Amygdala (tissue), 56 donors: ENCODE measurements at places on chromosomes 16 and 17.

GRCh38 chr17:73271072-73271471 is 9.4 kb upstream of the CPSF4L start:
- no peak for DNase-seq

DNA sequence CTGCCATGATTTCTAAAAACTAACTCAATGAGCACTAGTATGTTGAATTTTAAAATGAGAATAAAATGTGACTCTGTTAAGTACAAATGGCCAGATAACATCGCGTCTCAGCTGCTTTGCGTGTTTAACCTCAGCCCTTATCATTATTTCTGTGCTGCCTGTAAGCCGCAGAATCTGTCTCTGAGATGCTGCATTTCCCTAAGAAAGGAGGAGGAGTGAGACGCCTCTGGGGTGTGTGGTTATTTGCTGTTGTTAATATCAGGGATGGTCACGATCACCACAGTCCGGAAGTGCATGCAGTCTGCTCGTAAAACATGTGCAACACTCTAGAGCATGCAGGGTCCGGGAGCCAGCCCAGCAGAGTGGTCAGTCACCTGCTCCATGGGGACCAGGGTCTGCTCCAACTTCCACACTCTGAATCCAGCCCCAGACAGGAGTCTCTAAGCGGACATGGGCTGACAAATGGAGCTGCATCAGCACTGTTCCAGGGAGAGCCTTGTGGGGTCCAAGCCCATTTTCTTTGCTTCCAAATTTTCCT is 342.5 kb downstream of the MAF start:
- no peak for DNase-seq

DNA sequence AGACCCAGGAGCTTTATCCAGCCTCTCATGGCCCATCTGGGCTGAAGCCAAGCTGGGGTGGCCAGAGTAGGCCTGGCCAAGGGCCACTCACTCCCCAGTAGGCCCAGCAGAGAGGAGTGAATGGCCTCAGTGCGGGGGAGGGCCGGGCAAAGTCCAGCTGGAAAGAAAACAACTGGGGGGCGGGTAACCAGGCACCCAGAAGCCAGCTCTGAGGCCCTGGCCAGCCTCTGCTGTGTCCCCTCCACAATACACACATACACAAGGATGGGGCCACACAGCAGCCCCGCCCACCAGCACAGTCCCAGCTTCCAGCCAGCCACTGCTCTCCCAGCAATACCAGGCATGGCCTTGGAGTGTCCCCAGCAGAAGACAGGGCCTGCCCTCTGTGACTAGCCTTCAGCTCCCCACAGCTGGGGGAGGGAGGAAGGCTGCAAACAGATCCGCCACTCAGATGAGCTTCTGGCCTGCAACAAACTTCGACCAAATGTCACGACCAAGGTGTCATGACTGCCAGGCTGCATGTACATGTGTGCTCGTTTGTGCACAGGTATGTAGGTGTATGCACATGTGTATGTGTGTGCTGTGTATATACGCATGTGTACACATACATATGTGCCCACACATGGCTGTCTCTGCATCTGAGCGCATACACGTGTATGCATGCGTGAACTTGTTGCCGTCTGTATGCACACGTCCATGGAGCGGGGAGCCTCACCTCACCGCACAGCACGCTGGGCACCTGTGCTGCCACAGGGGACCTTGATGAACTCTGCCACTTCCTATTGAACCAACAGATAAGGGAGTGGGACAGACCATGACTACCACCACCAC is 5.0 kb downstream of the CARHSP1 start:
- peak; percentile 78 for DNase-seq

GRCh38 chr17:13931111-13931526 is 138.2 kb upstream of the COX10 start:
- DNase-seq = no peak

GRCh38 chr17:2474371-2474770 is 37.3 kb downstream of the METTL16 start:
- no peak for DNase-seq

- no peak for DNase-seq
Measured at GRCh38 chr16:50308237-50308965, 42.0 kb downstream of the ADCY7 start.

- DNase-seq = no peak
Measured at GRCh38 chr17:74641224-74641957, 17.9 kb upstream of the CD300E start.

DNA sequence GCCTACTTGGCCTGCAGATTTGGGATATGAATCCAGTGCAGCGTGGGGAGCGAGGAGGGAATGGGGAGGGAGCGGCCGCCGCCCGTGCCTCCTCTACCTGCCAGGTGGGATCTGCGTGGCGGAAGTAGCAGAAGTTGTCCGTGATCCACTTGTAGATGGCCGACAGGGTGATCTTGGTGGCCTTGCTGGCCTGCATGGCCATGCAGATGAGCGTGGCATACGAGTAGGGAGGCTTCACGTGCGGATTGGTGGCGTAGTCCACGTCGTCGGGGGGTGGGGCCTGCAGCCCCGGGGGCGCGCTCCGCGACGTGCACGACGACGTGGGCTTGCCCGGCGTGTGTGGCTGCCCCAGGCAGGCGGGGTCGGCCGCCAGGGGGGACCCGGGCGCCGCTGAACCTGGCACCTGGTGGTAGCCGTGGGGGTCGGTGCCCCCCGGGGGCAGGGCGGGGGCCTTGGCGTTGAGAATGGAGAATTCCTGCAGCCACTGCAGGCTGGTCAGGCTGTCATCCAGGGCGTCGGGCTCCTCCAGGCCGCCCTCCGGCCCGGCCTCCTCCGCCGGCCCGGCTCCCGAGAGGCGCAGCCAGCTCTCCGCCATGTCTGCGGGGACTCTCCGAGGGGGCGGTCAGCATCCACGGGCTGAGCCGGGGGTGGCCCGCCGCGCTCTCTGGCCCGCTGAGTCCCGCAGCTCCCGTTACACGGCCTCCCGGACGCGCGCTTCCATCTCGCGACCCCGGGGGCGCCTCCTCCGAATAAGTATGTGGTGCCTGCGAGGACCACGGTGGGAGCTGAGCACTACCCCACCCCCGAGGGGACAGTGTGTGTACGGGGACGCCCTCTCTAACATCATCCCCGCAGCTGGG is 1.0 kb downstream of the FOXJ1 start:
- DNase-seq = no peak

DNA sequence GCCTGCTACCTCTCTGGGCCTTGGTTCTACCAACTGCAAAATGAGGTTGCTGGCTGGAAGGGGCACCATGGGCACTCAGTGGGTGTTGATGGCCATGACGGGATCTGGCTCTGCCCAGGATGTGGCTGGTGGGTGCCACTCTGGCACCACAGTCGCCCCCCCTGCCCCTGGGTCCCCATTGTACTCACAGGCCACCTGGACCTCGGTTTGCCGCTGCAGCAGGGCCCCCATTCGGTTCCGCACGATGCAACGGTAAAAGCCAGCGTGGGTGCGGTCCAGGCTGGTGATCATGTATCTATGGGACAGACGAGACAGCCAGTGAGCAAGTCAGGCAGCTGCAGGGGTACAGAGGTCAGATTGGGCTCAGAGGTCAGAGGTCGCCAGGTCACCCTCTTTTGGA is 160.1 kb upstream of the CDC42EP4 start:
- DNase-seq = no peak

- DNase-seq = no peak
Measured at GRCh38 chr16:9105189-9105588, 13.7 kb downstream of the HAPSTR1 start.

GRCh38 chr16:26133416-26134093 is 441.8 kb downstream of the HS3ST4 start:
- no peak for DNase-seq

DNA sequence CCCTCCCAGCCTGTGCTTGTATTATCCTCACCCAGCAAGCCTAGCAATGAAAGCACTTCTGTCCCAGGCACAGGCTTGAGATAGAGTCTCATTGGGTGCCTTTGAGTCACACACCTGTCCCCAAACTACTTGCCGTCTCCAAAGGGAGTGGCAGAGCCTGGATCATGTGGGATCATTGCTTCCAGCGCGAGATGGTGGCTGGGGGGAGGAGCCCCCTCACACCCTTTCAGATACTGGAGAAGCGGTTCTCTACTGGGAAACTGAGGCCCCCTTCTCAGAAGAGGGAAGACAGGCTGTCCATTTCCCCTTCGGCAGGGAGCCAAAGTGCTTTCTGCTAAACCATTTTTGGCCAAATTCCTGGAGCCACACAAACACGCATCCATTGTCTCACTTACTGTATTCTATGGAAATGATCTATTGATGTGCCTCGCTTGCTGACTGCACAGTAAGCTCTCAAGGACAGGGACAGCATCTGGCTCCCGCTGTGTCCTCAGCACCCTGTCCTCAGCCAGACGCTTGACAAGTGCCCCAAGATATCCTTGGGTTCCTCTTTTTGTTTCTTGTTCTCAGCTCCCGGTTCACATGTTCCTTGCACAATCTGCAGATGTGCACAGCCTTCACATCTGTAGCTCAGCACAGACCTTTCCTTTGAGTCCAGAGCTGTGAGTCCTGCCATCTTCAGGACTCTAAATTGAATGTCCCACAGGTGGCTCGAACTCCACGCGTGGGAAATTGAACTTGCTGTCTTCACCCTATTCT is 26.0 kb upstream of the DLX3 start:
- no peak for DNase-seq

DNA sequence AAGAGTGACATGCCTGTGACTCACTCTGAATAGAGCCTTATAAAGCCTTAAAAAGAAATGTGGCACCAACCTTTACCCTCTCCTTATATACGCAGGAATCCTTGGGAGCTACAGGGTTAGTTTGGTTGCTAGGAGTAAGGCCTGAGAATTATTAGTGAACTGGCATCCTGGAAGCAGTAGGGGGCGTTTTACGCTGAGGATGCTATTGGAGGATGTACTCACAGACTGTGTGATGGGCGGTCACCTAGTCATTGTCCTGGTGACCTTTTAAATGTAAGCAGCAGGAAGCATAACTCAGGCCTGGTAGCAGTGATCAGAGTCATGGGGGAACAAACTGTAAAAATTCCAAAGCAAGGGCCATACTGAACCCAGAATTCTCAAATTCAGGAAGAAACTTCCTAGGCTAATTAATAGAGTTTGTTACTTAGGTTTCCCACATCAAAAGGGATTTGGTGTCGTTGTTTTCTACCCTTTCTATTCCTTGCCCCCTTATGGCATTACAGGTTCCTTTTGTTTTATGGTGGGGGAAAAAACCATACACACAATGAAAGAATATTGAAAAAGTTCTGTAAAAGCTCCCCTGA is 153.8 kb downstream of the SNX11 start:
- DNase-seq = no peak

DNA sequence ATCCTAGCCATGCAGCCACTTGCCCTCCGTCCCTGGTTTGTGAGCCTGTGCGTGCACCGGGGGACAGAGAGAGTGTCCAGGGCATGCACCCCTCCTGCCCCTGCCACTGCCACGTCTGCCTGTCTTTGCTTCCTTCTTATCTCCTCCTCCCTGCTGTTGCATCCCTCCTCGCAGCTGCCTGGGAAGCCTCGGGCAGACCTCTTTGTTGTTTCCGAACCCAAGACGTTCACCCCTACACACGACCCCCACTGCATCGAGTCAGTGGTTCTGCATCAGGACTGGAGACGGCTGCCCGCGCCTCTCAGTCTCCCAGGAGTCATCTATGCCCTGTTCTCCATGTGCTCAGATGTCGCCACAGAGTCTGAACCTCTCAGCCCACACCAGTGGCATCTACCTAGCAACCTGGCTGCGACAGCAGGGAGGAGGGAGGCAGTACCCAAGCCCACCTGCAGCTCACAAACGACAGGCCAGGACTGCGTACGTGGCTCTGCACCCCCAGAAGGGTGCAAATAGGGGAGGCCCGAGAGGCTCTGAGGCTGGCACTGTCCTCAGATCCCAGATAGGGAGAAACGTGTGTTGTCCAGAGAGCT is 5.2 kb downstream of the TIMP2 start:
- DNase-seq = no peak

DNA sequence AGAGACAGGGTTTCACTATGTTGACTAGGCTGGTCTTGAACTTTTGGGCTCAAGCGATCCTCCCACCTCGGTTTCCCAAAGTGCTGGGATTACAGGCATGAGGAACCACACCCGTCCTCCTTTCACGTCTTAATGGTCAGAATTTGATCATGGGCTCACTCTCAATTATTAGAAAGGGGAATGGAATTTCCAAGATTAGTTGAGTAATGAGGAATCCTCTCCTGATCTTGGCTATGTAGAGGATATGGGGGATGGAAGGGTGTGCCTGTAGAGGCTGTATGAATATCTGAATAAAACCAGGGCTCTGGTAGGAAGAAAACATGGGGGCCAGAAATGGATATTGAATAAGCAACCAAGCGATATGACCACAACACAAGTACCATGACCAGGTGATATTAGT is 25.9 kb upstream of the SMURF2 start:
- no peak for DNase-seq

DNA sequence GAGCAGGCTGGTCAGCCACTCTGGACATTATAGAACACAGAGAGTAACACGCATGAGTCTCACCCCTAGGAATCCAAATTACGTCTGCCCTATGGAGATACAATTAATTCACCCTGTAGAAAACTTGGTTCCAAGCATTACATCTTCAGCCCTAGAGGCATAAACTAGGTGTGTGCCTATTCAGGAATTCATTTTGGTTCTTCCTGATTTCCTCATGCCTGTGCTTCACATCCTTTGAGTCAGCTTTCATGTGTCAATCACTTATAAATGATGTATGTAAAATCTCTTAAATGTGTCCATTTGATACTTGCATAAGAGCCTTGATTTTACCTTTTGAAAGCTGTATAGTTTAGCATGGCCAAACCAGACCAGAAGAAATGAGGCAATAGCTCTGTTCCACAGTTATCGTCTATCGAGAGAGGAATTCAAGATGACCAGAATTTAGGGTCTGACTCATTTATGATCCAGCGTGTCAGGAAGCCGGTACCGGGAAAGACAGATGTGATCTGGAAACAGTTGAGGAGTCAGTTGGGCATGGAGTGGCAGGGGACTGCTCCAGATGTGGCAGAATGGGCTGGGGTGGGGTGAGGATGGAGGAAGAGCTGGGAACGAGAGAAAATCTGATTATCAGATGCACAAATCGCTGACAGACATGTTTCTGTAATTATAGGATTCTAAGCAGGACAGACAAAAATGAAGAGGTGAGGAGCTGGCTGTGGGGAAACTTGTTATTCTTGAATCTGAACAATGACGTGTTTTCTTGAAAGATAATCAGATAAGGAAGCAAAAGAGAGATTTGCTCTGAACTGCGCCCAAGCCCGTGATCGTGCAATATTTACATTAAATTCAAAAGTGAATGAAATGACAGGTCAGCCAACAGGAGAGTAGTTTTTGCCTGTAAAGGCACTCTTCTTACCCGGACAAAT is 76.7 kb downstream of the C16orf95 start:
- DNase-seq = no peak

GRCh38 chr16:77970371-77970770 is 52.0 kb upstream of the CLEC3A start:
- DNase-seq = no peak

GRCh38 chr17:63042256-63042812 is 76.3 kb downstream of the TANC2 start:
- no peak for DNase-seq

DNA sequence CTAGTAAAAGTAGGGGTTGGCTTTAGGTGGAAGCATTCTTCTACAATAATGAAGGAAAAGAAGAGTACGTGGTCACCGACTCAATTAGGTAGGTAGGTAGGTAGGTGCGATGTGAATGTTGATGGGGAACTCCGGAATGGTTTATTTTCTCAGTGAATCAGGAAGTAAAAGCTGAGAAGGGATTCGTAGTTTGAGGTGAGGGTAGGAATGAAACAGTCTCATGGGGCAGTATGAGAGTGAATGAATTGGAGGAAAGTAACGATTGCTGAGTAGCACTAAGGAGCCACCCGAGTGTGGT is 13.9 kb downstream of the PER1 start:
- DNase-seq = no peak
